ENCODE measurements at places on chromosomes 16 and 17. TPM values are rescaled to one million over a fixed set of nuclear protein-coding genes. Genes with fewer than 3 reads are reported as not detected.

DNA sequence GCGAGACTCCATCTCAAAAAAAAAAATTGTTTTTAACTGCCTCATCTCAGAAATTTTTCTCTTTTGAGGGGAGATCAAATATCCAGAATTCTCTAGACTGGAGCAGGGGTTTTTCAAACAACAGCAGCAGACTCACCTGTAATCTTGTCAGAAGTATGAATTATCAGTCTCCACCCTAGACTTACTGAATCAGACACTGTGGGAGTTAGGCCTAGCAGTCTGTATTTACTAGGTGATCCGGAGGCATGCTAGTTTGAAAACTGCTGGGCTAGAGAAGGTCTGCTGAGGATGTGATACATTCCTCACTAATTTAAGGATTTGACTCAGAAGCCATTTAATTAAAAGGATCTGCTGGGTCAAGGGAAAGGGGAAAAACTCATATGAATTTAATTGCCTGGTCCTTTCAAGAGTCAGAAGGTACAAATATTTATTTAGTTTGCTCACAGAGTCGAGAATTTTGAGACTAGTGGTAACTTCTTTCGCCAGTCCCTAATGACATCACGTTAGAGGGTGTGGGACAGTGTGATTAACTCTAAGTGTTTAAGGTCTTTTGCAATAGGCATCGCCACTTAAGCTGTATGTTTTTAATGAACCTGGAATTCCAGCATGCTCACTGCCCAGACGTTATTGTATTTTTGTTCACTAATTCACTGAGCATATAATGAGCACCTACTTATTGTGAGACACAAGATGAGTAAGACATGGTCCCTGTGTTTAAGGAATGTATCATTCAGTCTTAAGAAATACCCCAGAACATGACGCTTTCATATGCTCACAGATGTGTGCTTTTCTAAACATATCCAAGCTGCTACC lies 14.2 kb downstream of the ATP6V0A1 start:
- H3K4me1 ChIP-seq, result peaks cover 15% of the 10 kb centered on the region

DNA sequence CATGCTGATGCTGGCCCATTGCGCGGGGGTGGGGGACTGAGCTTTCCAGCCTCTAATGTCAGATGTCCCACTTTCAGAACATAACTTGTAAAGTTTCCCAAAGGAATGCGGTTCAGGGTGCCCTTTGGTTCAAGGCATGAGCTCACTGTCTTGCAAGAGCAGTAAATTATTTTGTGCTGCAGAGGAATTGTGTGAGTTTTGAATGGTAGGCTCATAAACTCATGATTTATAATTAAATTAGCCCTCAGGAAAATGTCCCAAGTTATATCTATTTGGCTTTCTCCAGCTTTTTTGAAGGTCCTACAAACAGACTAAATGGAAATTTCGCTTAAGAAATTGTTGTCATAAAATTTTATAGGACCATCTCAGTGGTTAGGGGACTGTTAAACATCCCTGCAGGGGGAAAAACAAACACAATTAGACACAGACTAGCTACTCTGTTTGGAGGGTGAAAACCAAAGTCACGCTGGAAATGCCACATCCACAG lies 321.8 kb downstream of the HS3ST3B1 start:
- H3K4me3 ChIP-seq, result no peak overlapping the region
- H3K27me3 ChIP-seq, result no peaks in the 10 kb centered on the region
- DNase-seq, result no peak
- H3K4me1 ChIP-seq, result no peaks in the 10 kb centered on the region

DNA sequence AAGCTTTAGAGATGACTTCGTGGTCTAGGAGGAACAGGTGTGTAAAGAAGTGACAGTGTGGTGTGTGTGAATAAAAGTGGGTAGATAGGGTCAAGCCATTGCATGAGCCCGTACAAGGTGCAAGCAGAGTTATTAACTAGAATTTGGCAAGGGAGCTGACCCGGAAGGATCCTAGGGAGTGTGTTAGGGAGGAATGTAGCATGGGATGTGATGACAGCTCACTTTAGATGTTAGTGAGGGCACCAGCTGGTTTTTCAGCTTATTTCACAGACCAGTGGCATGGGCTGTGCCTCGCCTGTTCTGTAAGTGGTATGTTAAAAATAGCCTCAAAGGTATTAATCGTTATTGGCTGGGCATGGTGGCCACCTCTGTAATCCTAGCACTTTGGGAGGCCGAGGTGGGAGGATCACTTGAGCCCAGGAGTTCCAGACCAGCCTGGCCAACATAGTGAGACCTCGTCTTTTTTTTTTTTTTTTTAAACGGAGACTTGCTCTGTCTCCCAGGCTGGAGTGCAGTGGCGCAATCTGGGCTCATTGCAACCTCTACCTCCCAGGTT lies 8.3 kb downstream of the ANKRD40CL start:
- peaks cover 7% of the 10 kb centered on the region for H3K27me3 ChIP-seq
- no peak overlapping the region for H3K4me3 ChIP-seq
- H3K36me3 ChIP-seq, result peaks cover 2% of the 10 kb centered on the region
- H3K27ac ChIP-seq, result no peak overlapping the region
- no peak for DNase-seq
- peaks cover 4% of the 10 kb centered on the region for H3K4me1 ChIP-seq

Gene NOTUM
- total RNA-seq, result 0.26 TPM
